ENCODE measurements at places on chromosomes 5 and 9. TPM values are rescaled to one million over a fixed set of nuclear protein-coding genes. Genes with fewer than 3 reads are reported as not detected.

GRCh38 chr5:158236511-158237335, 377.8 kb upstream of the CLINT1 start:
- H3K4me1 ChIP-seq = no peaks in the 10 kb centered on the region
- no peak for DNase-seq
- no peak overlapping the region for H3K4me3 ChIP-seq
- H3K27ac ChIP-seq = no peak overlapping the region

GRCh38 chr9:19914044-19914443, 125.2 kb upstream of the SLC24A2 start:
- H3K27ac ChIP-seq = no peak overlapping the region
- no peak for DNase-seq
- H3K36me3 ChIP-seq = no peaks in the 10 kb centered on the region

The GABBR2 gene
- not detected for total RNA-seq

The CYLC2 gene
- total RNA-seq = not detected

DNA sequence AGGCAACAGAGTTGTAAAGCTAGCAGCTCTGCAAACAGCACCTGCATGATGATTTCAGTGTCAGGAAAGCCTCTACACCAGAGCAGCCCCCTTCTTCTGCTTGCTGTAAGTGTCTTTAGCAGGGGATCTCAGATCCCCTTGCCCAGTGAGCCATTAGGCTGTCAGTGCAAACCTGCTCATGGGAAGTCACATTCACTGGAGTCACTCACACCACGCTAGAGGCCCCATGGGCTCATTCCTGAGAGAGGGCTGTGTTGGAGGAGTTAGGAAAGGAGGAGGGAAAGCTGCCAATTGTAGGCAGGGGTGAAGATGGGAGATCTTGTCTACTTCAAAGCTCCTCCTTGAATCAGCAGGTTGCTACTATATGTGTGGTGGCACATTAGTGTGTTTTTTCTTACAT, 275.2 kb downstream of the SMARCA2 start:
- no peaks in the 10 kb centered on the region for H3K4me1 ChIP-seq
- no peak overlapping the region for H3K4me3 ChIP-seq
- DNase-seq = no peak
- H3K27ac ChIP-seq = no peak overlapping the region

GRCh38 chr9:96599298-96599697, 20.3 kb downstream of the CDC14B start:
- DNase-seq = no peak
- H3K27ac ChIP-seq = no peak overlapping the region
- H3K4me3 ChIP-seq = no peak overlapping the region
- no peaks in the 10 kb centered on the region for H3K27me3 ChIP-seq
- no peaks in the 10 kb centered on the region for H3K36me3 ChIP-seq

The CARD6 gene
- total RNA-seq = 12.5 TPM

- no peak overlapping the region for H3K4me3 ChIP-seq
- no peaks in the 10 kb centered on the region for H3K36me3 ChIP-seq
These were observed 466.8 kb upstream of the BRINP1 start for GRCh38 chr9:119836036-119836435.

The LAMC3 gene
- 4.1 TPM for total RNA-seq

DNA sequence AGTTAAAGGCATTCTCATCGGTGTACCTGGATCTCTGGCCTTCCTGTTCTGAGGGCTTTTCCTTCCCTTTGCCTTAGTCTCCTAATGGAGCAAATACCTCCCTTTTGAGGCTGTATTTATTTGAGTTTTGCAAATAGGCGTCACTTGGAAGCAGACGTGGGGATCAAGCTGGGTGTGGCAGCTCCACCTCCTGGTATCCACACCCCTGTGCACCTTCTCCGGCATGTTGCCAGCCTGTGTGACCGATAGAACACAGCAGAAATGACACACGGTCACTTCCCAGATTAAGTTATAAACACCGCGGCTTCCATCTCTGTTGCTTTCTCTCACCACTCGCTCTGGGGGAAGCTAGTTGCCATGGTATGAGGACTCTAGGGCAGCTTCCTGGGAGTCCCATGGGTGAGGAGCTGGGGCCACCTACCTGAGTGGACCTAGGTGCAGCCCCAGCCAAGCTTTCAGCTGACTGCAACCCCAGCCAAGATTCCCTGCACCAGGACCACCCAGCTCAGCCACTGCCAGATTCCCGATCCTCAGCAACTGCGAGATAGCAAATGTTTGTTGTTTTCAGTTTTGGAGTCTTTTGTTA, 214.4 kb upstream of the MVB12B start:
- no peak overlapping the region for H3K27ac ChIP-seq
- no peak for DNase-seq
- H3K27me3 ChIP-seq = no peaks in the 10 kb centered on the region
- no peaks in the 10 kb centered on the region for H3K4me1 ChIP-seq

The PITX1 gene
- total RNA-seq = 1.2 TPM

DNA sequence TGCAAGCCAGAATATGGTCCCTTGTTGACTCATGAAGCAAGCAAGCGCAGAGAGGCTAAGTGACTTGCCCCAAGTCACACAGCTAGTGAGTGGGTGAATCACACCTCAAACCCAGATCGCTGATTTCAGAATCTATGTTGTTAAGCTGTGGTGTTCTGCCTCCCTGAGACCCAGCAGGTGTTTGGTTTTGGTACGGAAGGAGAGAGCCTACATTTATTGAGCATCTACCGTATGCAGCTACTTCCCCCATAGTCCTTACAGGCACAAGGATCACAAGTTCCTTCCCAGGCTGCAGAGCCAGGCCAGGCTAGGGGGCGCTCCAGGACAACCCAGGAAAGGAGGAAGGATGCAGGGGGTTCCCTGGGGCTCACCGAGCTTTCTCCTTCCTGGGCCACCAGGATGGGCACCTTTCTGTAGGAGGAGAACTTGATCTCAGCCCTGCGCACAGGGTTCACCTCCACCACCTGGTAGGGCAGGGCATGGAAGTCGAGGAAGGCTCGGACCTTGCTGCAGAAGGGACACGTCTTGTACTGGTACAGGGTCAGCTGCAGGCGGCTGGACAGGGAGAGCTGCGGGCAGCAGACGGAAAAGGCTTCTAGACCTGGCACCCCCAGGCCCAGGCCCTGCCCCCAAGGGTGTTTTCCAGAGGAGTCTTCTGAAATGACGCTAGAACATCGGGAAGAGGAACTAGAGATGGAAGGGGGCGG, 2.5 kb downstream of the PTGES2 start:
- no peaks in the 10 kb centered on the region for H3K27me3 ChIP-seq
- H3K4me1 ChIP-seq = peaks cover 5% of the 10 kb centered on the region
- no peak overlapping the region for H3K27ac ChIP-seq
- no peaks in the 10 kb centered on the region for H3K36me3 ChIP-seq
- peak; percentile 56 for DNase-seq

The PCDHB5 gene
- 11.5 TPM for total RNA-seq

DNA sequence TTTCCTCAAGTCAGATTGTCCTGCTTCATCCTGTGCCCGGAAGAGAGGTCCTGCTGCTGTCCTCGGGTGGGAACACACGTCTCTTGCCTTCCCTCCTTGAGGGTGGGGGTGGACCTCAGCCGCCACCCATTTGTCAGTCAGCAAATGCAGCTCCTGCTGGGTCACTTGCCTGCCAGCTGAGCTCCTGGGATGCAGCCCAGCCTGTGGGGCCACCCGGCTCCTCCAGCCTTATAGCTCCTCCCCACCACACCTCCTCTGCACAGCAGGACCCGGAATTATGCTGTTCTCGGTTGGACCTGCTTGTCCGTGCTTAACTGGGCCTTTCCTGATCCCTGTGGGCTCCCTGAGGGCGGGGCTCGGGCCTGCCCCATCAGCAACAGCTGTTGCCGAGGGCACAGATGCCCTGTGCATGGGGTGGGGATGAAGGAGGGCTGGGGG, 52.7 kb downstream of the RXRA start:
- H3K4me3 ChIP-seq = no peak overlapping the region
- H3K36me3 ChIP-seq = no peaks in the 10 kb centered on the region
- DNase-seq = no peak
- H3K27ac ChIP-seq = peak overlapping the region; percentile 29
- H3K4me1 ChIP-seq = peaks cover 73% of the 10 kb centered on the region
- H3K27me3 ChIP-seq = no peaks in the 10 kb centered on the region

The ROR2 gene
- 67.6 TPM for total RNA-seq

DNA sequence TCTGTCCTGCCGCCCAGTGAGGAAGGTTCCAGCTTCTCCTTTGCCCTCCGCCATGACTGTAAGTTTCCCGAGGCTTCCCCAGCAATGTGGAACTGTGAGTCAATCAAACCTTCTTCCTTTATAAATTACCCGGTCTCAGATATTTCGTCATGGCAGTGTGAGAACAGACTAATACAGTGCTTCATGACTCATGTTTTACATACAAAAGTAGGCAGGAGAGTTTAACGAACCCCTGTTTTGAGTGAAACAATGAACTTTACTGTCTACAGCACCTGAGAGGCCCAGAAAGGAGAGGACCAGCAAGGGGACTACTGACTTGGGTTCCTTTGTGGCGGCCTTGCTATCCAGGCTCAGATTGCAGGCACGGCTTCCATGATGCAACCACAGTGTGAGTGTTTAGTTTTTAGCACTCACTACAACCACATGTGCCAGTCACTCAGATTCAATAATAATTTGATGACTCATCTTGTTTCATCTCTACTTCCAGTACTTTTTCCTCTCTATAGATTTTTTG, 139.1 kb upstream of the CLINT1 start:
- H3K4me3 ChIP-seq = no peak overlapping the region
- no peak for DNase-seq
- no peaks in the 10 kb centered on the region for H3K4me1 ChIP-seq
- no peak overlapping the region for H3K27ac ChIP-seq

DNA sequence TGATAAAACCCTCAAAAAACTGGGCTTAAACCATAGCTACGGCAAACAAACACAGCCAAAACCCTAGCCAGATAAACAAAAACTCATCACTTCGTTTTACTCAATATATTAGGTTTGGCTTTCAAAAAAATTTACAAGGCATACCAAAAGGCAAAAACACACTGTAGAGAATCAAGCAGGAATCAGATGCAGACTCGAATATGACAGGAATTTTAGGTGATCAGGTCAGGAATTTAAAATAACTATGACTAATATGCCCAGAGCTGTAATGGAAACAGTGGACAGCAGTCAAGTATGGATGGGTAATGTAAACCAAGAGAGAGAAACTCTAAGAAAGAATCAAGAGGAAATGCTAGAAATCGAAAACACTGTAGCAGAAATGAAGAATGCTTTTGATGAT, 26.5 kb upstream of the DOCK2 start:
- H3K27me3 ChIP-seq = no peaks in the 10 kb centered on the region
- DNase-seq = no peak
- no peaks in the 10 kb centered on the region for H3K4me1 ChIP-seq

GRCh38 chr5:157029457-157029856, 29.5 kb downstream of the HAVCR1 start:
- H3K27me3 ChIP-seq = no peaks in the 10 kb centered on the region
- H3K4me1 ChIP-seq = no peaks in the 10 kb centered on the region
- no peak overlapping the region for H3K4me3 ChIP-seq
- H3K36me3 ChIP-seq = no peaks in the 10 kb centered on the region
- DNase-seq = no peak

- H3K36me3 ChIP-seq = no peaks in the 10 kb centered on the region
- H3K4me3 ChIP-seq = no peak overlapping the region
- no peak overlapping the region for H3K27ac ChIP-seq
- H3K27me3 ChIP-seq = no peaks in the 10 kb centered on the region
These were observed 299.9 kb upstream of the MSX2 start for GRCh38 chr5:174424219-174425053.

DNA sequence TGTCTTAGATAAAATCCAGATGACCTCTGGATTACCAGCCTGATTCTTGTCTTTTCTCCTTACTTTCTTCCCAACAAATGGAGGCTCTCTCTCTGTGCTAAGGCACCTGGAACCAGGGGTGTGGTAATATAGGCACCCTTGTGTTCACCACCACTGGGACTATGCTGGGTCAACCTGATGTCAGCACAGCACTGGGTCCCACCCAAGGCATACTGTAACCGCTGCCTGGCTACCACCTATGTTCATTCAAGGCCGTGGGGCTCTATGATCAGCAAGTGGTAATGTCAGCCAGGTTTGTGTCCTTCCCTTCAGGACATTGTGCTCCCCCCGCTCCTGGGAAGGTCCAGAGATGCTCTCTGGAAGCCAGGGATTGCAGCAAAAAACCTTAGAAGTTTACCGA, 283.6 kb downstream of the TMEM232 start:
- H3K4me1 ChIP-seq = no peaks in the 10 kb centered on the region
- no peaks in the 10 kb centered on the region for H3K36me3 ChIP-seq
- no peak for DNase-seq
- H3K27ac ChIP-seq = no peak overlapping the region
- no peak overlapping the region for H3K4me3 ChIP-seq

The CDC20B gene
- total RNA-seq = not detected

Measured in uterus (tissue), 4 donors.